ENCODE measurements at places on chromosomes 6 and 20. TPM values are rescaled to one million over a fixed set of nuclear protein-coding genes. Genes with fewer than 3 reads are reported as not detected.

DNA sequence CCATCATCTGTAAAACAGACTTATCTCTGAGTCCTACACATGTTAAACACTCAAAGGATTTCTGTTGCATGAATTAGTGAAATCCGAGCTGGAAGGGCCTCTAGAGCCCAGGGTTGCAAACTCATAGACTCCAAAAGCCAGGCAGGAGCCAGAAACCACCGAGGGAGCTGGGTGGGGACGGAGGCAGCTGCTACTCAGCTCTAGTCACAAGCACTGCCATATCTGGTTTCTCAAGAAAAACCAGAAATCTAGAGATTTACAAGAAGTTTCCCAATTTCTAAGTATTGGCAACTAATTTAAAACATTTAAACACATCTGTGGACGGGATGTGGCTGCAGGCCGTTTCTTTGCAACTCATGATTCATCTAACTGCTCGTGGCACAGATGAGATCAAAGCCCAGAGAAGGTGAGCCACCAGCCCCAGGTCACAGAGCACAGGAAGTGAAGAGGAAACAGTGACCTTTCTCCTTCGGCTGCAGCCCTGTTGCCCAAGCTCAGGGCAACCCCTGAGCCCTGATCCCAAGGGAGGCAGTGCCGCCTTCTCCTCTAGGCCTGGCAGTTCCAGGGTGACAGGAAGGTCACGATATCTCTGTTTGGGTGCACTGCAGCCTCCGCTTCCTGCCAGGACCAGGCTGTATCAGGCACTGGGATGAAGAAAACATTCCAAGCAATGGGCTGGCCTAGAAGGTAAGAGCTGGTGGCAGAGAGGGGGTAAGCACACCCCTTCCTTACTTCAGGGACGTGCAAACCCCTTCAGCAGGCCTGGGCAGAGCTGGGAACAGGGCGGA, 26.4 kb upstream of the PTGIS start:
- DNase-seq = peak; percentile 94

DNA sequence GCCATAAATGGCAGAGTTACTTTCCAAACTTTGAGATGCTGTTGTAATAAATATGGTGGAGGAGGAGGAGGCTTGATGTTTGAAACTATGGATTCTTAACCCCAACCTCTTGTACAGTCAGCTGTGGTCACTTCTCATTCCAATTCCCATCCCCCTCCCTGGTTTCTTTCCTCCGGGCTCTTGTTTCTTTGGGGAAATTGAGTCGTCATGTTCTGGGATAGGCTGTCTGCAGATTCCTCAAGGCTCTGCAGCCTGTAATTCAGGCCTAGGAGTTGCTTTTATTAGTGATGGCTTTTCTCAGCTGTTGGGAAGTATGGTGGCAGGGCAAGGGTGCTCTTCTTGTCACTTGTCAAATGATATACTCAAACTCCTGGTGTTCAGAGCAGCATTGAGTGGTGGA, 2.6 kb downstream of the PTK7 start:
- DNase-seq = no peak

DNA sequence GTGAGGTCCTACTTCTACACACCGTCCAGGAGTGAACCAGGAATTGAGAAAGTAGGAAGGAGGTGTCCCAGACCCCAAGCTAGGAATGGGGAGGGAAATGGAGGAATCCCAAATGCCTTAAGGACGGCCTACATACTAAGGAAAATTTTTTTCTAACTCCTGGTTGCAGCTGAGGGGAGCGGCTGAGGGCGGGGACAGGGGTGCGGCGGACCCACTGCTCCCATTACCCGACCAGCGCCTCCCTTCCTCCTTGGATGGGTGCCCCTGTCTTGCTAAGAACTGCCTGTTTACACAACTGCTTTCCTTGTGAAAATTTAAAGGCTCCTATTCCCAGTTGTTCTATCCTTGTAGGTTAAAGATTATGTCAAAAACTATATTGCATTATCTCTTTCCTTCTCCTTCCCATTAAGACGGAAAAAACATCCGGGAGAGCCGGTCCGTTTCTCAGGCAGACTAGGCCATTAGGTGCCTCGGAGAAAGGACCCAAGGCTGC, 699 bp upstream of the HSPA1B start:
- DNase-seq = no peak

Gene BPI
- total RNA-seq = not detected

DNA sequence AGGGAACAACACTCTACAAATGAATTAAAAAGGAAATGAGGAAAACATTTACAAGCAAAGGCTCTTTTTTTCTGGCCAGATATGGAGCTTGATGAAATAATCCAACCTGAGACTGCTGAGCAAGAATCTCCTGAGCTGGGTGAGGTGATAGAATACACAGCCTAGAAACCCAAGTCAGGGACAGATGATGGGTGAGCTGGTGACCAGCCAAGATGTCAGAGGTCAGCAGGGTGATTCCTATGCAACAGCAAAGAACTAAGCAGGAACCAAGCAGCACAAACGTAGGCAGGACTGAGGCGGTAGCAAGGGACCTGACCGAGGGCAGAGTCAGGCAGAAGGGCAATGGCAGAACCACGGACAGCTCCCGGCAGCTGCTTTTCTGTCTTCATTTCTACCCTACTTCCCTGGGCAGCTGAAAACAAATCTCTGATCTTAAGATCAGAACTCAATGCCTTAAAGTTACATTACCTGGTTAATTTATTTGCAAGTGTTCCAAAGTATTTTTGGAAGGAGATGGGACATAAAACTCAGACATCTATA, 75.1 kb downstream of the CDC40 start:
- peak; percentile 34 for DNase-seq

Gene SCAF8
- total RNA-seq = 31.3 TPM

Data from activated CD8-positive, alpha-beta T cell treated with anti-CD3 and anti-CD28 coated beads for 36 hours (primary cell).